D721Med (cell line): ENCODE measurements at places on chromosomes 1 and 21.

- DNase-seq: no peak
These were observed 201.6 kb downstream of the SLC35F3 start for GRCh38 chr1:234106032-234106431.

- peak; percentile 96 for DNase-seq
These were observed 771 bp upstream of the RAD54L start for GRCh38 chr1:46246548-46247435.

GRCh38 chr1:221040691-221041285, 161.5 kb downstream of the HLX start:
- DNase-seq: no peak

- no peak for DNase-seq
These were observed 187.7 kb upstream of the C1orf174 start for GRCh38 chr1:4087530-4088420.

- DNase-seq: no peak
These were observed 87.9 kb downstream of the ZZZ3 start for GRCh38 chr1:77594366-77595112.
